ENCODE measurements at places on chromosomes 13 and 19. TPM values are rescaled to one million over a fixed set of nuclear protein-coding genes. Genes with fewer than 3 reads are reported as not detected.

RASIP1 gene
- 16.2 TPM for total RNA-seq

APLP1 gene
- total RNA-seq = 3.6 TPM

FCER2 gene
- 1.5 TPM for total RNA-seq

DNA sequence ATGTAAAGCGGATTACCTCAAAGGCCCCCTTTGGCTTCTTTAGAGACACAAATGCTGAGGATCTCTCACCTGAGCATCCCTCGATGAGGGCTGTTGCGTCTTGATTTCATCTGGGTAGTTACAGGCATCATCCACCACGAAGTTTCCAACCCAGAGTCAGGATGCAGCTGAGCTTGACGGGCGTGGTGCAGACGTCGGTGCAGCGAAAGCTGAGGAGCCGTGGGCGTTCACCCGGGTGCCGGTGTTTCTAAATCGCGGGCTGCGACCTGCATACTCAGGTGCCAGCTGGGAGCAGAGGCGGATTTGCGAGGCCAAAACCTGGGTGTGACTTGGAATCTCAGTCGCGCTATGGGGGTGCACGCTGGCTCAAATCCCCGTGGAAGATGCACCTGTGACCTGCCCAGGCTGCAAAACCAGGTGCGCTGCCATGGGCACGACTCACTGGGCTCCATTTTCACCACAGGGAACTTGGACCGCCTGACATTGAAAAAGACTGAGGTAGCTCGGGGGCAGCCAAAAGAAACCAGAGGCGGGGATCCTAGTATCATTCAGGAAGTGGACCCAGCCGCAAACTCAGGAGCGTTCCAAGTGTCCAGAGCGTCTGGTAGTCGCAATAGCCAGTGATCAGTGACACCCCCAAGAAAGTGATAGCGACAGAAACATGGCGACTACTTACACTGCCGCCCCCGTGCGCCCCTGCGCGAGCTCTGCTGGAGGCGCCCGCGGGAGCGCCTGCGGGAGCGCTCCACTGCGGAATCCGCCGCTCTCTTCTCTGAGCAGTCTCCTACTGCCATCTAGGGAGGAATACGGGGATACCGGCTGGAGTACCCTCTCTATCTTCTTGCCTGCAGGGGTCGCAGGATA lies 36.4 kb upstream of the IGFL4 start:
- DNase-seq = peak; percentile 46

DNA sequence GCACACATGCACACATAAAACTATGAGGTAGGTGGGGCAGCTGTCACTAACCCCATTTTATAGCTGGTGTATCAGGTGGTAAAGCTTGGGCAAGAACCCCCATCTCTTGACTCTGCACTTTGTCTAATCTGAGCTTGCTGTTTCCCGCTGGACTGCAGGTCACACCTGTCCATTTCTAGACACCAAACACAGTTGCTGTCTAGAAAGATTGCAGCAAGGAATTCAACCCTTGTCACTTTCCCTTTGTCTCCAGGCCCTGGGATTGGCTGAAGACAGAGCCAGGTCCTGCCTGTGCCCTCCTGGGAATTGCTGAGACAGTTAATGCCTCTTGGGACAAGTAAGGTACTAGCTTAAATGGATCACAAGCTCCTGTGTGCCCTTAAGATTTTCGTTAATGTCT lies 83.8 kb downstream of the RNASEH2B start:
- DNase-seq = no peak

DNA sequence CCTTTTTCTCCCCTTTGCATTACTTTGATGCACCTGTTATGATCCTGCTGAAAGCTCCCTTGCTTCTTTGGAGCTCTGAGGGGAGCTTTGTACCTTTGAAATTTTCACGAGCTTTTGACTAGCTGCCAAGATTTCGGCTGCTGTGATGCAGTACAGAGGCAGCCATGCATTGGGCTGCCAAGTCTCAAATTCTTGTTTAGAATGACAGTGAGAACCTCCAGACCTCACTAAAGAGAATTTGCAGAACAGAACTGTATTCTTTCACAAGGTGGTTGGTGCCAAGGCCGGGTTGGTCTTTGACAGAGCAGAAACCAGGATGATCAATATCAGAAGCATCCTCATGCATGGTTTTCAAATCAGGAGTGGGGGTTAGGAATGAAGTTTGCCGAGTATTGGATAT lies 414.8 kb downstream of the GPC5 start:
- no peak for DNase-seq

- no peak for DNase-seq
Measured at GRCh38 chr13:28031220-28031895, 42.9 kb upstream of the URAD start.

- DNase-seq = no peak
Measured at GRCh38 chr19:2726160-2726855, 5.1 kb upstream of the DIRAS1 start.

GRCh38 chr13:100040196-100040595 lies 48.7 kb upstream of the PCCA start:
- DNase-seq = no peak

Data from prostate gland (tissue), 2 donors.